ENCODE measurements at places on chromosomes 1 and 21.

GRCh38 chr1:54331843-54332463, 74.2 kb downstream of the SSBP3 start:
- DNase-seq, result no peak

DNA sequence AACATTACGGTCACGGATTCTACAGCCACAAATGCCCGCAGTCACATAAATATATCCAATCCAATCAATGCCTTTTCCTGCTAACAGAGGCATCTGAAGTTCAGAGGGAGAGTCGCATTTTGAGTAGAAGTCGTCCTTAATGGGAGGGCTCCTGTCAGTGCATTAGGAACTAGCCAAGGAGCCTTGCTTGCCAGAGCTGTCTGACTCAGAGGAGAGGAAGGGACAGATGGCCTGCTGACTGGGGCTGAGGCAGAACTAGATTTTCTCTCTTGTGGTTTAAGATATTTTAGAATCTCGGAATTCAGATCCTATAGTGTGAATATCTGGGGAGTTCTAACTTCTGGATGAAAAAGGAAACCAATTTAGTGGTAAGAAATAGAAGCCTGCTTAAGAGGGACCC, 10.6 kb downstream of the XKR8 start:
- DNase-seq, result no peak

GRCh38 chr1:235127732-235128455, 743 bp downstream of the TOMM20 start:
- DNase-seq, result no peak

DNA sequence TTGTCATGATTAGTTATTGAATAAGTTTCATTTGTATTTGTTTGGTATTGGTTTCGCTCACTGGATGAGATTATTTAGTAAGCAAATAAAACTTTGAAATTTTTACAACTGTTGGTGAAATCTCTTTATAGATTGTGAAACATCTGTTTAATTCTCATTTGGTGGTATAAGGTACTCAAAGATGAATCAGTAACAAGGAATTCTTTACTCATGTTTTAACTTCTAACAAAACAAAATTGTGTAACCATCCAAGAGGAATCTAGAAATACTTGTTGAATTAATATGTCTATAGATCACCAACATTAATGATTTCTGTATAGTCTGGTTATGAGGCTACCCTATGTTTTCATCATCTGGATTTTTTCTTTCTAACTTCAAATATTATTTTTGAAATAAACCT, 62.8 kb upstream of the USP25 start:
- DNase-seq, result no peak

- DNase-seq, result no peak
These were observed 43.8 kb upstream of the KCTD3 start for GRCh38 chr1:215523128-215523861.

DNA sequence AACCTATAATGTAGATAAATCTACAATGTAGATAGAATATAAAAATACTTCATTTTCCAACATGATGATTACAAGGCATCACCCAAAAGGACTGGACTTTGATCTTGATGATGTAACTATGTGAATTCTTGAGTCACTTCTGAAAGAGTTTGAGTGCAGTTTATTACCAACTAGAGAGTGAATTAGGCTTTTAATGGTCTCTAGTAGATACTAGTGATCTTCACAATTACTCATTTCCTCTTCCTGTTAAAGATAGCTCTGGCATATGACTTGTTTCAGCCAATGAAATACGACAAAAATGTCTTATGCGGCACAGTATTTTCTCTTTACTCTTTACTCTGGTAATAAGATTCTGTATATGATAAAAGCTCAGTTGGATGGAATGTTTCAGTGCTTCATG, 1588.1 kb upstream of the B3GALT2 start:
- DNase-seq, result no peak

GRCh38 chr1:201254625-201255478, 28.5 kb upstream of the PKP1 start:
- DNase-seq, result no peak
